ENCODE measurements at places on chromosomes 3 and 15.

- DNase-seq, result no peak
These were observed 806.6 kb downstream of the SQOR start for GRCh38 chr15:46441294-46442062.

DNA sequence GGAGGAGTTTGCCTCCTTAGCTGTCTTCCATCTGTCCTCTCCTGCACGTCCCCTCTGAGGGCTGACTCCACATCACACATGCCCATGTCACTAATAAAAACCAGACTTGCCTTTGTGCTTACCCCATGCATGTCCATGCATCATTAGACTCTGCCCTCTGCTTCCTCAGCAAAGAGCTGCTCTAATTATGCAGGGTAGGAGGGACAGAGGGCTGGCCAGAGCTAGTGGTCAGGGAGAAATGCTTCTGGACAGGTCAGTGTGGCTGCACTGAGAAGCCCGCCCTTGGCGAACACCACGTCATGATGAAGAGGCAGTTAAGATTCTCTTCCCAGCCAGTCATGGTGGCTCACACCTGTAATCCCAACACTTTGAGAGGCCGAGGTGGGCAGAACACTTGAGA lies 8.9 kb downstream of the CA12 start:
- DNase-seq, result no peak

DNA sequence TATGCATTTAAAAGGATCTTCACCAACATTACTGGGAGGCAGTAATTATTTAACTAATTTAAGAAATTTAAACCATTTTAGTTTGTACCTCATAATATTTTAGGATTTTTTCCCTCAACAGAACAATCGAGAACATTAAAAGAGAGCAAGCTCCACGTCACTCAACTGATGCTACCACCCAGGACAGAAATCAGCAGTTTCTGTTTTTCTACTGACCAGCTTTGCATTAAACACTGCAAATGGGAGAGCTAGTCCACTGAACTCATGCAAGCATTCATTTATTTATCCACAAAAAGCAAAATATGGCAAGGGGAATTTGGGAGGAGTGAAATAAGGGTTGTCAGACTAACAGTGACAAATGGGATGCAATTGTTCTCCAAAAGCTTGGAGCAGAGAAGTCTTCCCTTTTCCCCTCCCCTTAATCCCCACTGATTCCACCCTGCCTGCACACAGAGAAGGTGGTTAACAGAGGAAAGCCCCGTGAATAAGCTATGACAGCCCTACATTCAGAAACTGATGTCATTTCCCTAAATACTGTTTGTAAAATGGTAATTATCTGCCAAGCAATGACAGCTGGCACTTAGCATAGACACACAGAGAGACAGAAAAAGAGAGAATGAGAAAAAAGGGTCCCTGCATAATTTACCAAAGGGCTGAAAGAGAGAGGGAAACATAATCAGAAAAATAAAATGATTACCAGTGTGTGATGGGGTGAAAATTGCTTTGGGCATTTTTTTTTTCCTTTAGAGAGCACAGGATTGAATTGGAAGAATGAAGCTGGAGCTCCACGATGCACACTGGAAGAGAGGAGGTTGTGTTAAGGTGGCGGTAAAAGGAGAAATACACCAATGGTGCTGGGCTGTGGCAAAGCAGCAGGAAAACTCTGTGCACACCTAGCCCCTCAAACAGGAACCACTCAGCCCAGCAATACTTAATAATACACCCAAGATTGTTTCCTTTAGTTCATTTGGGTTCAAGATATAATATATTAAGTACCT lies 777.4 kb downstream of the TUSC7 start:
- no peak for DNase-seq

- peak; percentile 71 for DNase-seq
These were observed 32.8 kb downstream of the AKAP13 start for GRCh38 chr15:85412956-85413854.

DNA sequence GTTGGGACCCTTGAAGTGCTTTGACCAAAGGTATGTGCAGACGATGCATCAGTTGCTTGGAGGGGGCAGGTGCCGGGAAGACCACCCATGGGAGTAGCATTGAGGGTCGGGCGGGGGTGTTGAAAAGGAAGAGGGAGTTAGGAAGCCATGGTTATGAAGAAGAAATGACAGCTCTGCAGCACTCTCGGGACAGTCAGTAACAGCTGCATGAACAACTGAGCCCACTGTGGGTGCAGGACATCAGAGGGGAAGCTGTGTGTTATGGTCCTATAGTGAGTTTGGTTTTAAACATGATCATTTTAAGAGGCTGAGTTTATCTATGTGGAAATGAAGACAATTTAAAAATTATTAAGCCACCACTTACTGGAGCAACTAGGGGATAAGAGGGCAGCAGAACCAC lies 17.6 kb downstream of the ST8SIA2 start:
- DNase-seq, result no peak

All from activated CD8-positive, alpha-beta memory T cell treated with anti-CD3 and anti-CD28 coated beads for 4 hours (primary cell).